Activated CD4-positive, alpha-beta T cell treated with anti-CD3 and anti-CD28 coated beads for 4 hours (primary cell): ENCODE measurements at places on chromosomes 3 and 15.

DNA sequence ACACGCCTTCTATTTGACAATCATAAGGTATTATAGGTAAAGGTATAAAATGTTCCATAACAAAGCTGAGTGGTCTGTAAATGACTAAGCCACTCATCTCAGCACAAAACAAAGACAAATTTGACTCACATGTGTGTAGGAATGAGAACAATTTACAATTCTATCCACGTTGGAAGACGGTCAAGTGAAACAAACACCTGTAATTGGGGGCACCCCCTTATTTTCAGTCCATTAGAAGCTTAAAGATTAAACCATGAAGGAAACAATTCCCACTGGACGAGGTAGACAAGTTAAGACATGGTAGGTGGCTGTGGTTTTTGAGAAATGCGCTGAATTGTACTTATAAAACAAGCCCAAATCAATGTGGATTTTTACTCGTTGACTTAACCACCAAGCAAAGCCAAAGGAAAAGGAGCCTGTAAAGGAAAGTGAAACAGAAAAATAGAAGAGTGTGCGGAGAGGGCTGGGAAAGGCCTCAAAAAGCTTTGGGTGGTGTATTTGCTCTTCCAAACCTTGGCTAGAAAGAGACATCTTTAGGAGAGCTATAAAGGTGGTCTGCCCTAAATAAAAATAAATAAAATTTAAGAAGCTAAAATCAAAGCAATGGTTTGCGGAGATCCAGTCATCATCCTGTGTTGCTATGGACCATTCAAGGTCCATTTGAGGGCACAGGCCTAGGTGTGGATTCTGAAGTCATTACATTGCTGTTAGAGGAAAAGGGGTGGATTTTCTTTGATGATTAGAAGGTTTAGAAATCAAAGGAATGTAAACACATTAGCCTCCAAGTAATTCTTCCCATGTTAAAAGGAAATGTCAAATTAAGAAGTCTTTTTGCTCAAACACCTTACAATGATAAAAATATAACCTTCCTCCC is 135.0 kb downstream of the TFG start:
- DNase-seq, result no peak

DNA sequence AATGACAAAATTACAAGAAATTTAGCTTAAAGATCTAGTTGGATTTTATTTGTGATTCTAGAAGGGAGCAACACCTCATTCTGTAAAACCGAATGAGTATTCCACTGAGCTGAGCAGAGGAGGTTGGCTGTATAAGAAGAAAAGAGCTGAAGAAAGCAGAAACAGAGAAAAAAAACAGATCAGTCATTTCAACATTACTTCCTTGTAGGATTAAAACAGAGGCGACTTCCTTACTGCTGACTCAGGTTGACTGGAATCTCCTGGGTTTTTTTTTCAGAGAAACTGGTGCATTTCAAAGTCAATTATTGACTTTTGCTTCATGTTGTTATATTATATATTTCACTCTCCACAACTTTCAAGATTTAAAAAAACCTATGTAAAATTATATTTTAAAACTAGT is 368.1 kb upstream of the UBE2E2 start:
- DNase-seq, result no peak

GRCh38 chr3:122754929-122755328 is 38.7 kb downstream of the HSPBAP1 start:
- no peak for DNase-seq

DNA sequence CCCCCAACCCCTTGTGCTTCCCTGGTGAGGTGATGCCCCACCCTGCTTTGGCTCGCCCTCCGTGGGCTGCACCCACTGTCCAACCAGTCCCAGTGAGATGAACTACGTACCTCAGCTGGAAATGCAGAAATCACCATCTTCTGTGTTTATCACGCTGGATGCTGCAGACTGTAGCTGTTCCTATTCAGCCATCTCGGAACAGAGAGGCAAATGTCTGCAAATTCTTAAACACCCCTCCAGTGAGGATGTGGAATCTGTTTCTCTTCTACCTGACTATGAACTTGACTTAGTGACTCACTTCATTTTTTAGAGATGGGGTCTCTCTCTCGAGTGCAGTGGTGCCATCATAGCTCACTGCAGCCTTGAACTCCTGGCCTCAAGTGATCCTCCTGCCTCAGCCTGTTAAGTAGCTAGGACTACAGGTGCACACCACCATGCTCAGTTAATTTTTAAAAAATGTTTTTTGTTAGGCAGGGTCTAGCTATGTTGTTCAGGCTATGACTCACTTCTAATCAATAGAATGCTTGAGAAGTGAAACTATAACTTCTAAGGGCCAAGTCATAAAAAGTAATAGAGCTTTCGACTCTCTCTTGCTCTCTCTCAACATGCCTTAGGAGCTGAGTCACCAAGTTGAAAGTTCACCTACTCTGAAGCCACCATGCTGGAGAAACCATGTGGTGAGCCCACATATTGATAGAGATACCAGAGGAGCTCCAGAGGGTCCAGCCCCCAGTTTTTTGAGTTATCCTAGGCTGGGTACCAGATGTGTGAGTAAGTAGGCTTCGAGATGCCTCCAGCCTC is 11.5 kb upstream of the PARP14 start:
- no peak for DNase-seq

GRCh38 chr3:149495581-149496125 is 21.2 kb downstream of the TM4SF4 start:
- no peak for DNase-seq

DNA sequence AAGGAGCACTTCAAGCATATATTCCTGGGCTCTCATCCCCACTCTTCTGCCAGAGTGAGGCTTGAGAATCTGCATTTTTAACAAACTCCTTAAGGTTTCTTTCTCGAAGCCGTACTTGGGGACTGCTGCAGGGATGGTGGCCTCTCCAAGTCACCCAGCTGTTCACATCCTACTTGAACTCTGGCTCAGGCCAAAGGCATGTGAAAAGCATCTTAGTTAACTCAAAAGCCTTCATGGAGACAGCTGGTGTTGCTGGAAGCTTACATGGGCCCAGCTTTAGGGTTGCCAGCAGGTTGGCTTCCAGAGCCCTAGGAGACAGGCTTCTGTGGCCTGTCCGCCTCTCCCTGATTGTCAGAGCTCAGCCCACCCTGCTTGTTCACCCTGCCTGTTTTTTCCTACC is 139.2 kb downstream of the THSD4 start:
- no peak for DNase-seq

GRCh38 chr15:72778796-72779195 is 4.8 kb downstream of the ADPGK start:
- DNase-seq, result no peak

DNA sequence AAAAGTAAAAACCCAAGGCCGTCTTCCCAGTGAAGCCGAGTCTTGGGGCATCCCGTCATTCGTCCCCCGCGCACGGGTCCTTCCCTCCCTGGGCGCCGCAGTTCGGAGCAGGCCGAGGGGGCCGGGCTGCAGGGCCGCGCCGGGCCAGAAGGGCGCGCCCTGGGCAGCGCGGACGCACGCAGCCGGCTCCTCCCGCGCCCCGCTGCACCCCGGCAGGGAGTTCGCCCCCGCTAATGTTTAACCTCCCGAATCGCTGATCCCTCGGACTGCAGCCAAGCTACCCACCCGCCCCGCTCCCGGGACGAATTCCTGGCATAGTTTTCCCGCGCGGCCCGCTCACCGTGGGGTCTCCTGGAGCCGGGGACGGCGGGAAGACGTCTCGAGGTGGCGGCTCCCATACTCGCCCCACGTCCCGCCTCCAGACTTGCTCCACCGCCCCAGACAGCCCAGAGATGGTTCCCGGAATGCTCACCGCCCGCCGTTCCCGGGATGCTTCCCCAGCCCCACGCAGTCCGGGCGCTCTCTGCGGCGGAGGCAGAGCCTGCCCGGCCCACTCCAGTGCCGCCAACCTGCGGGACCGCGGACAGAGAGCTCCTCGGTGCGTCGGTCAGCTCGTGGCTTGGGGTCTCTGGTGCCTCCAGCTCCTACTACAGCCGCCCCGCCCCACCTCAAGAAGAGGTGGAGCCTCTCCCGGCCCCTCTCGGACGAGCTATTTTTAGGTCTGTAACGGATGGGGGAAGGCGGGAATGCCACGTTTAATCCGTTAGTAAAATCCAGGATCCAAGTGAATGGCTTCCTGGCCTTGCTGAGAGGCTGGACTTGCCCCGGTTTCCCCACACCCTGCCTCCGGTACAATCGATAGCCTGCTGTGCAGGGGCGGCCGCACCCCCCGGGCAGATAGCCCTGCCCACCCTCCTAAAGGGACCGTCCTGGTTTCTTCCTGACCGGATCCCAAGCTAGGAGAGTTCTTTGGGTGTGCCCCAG is at the start of gene DZIP1L:
Gene DZIP1L (minus strand): TSS at position 621 of the 984 bp plus-strand sequence. CDS start 11,637 bp downstream, outside the sequence.
- DNase-seq, result peak; percentile 9

DNA sequence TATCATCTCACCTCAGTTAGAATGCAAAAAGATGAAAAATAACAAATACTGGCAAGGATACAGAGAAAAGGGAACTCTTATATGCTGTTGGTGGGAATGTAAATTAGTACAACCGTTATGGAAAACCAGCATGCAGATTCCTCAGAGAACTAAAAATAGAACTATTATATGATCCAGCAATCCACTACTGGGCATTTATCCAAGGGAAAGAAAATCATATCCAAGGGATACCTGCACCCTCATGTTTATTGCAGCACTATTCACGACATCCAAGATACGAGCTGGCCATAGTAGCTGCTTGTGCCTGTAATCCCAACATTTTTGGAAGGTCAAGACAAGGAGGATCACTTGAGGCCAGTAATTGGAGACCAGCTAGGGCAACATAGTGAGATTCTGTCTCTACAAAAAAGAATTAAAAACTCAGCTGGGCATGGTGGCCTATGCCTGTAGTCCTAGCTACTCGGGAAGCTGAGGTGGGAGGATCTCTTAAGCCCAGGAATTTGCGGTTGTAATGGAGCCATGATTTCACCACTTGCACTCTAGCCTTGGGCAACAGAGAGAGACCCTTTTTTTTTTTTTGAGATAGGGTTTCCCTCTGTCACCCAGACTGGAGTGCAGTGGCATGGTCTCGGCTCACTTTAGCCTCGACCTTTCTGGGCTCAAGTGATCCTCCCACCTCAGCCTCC is 26.6 kb downstream of the USP50 start:
- no peak for DNase-seq

DNA sequence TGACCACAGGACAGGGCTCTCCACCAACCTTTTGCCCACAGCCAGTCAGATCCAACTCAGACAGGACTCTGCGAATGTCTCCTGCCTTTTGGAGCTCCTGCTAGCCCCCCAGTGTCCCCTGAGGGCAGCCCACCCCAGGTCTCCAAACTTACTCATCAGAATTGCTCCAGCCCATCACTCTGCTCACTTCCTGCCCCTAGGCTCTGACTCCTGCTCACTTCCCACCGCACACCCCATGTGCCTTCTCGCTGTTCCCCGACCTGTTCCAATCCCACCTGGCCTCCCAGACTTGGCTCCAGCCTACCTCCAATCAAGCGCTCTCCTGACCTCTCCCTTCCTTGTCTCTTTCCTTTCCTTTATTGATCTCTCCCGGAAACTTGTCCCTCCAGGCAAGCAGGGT is 5.9 kb upstream of the STRA6 start:
- no peak for DNase-seq

GRCh38 chr15:26971271-26972018 is 464 bp downstream of the GABRG3 start:
- DNase-seq, result no peak

DNA sequence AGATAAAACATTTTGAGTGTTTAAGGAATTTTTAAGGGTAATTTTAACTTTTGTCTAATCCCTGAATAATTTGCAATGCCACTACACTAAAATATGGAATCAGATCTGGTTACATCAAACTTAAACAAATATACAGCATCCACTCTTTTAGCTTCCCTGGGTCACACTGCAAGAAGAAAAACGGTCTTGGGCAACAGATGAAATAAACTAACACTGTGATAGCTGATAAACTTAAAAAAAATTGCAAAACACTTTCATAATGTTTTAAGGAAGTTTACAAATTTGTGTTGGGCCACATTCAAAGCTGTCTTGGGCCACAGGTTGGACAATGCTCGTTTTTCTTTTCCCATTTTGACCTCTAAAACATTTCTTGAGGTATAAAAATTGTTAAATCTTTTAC is 34.3 kb downstream of the CCDC66 start:
- no peak for DNase-seq

GRCh38 chr15:79903626-79904025 is 6.8 kb upstream of the MTHFS start:
- no peak for DNase-seq

DNA sequence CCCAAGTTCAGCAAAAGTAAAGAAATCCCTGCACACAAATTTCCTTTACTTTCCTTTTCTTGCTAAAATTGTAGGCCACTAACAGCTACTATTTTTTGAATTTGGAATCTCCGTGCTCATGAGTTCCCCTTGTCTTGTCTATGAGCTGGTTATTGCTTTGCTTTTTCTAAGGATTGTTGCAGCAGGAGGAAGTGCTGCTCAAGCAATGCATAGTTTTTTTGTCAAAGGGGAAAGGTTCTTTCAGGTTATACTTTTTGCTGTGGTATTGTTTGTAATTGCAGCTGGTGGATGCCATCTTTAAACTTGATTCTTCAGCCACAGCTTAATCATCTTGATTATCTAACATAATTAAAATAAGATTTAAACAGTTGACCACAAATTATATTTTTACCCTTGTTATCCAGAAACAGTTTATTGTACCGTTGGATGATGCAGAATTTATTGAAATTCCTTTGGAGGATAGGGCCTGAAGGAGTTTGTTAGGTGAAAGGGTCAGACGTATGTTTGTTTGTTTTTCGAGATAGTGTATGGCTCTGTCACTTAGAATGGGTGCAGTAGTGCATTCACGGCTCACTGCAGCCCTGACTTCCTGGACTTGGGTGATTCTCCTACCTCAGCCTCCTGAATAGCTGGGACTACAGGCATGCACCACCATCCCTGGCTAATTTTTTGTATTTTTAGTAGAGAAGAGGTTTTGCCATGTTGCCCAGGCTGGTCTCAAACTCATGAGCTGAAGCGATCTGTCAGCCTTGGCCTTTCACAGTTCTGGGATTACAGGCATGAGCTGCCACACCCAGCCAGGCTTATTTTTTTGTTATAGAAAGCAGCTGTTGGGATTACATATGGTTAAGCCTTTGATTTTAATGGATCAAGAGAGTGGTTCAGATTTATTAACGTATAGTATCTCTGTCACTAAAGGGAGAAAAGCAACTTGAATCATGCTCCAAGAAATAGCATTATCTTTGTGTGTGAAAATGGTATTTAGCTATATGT is 11.7 kb downstream of the MGA start:
- no peak for DNase-seq

GRCh38 chr3:185207931-185208746 is 45.7 kb downstream of the EHHADH start:
- no peak for DNase-seq
